Memory B cell (primary cell): ENCODE measurements at places on chromosomes 13 and 19.

DNA sequence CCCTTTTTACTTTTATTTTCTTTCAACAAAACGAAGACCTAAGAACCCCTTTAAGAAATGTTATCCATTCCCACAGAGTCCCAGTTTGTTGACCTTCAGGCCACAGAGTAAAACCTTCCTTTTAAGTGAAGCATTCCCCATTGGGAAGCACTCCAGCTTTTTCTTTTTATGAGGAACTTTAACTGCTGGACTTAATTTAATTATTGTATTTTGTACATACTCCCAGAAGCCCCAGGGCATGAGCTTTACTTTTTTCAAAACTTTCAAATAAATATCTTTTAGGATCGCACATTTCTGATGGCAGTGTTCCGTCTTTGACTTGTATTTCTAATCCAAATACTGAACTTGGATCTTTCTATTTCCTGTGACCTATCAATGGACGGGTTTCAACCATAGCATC lies 68.9 kb downstream of the ZIC5 start:
- no peak for DNase-seq

GRCh38 chr19:3333662-3334061 lies 32.7 kb upstream of the NFIC start:
- no peak for DNase-seq

DNA sequence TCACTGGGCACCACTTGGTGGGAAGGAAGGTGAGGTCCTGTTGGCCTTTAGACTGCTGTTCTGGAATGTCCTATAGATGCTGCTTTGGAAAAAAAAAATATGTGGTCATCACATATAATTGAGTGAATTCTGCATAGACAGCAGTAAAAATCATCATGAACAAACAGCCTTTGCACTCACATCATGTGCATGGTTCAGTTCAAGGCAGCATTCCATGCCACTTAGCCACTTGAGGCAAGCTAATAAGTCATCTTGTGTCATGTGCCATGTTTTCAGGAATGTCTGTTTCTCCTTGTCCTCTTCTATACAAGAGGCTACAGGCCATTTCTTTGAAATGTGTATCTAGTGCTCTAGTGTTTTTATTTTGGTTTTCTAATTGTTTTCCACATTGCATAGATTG lies 43.9 kb upstream of the TSC22D1 start:
- DNase-seq: no peak

GRCh38 chr13:35210261-35210660 lies 266.2 kb downstream of the MAB21L1 start:
- no peak for DNase-seq

- DNase-seq: no peak
Observed at GRCh38 chr19:10193790-10194499, 808 bp downstream of the DNMT1 start.

GRCh38 chr13:33932769-33933406 lies 114.9 kb downstream of the RFC3 start:
- no peak for DNase-seq

GRCh38 chr13:113204378-113204734 lies 4.1 kb downstream of the PCID2 start:
- no peak for DNase-seq

- no peak for DNase-seq
Observed at GRCh38 chr19:29145756-29146155, 67.2 kb downstream of the UQCRFS1 start.

GRCh38 chr13:53885997-53886396 lies 857.4 kb downstream of the OLFM4 start:
- no peak for DNase-seq

DNA sequence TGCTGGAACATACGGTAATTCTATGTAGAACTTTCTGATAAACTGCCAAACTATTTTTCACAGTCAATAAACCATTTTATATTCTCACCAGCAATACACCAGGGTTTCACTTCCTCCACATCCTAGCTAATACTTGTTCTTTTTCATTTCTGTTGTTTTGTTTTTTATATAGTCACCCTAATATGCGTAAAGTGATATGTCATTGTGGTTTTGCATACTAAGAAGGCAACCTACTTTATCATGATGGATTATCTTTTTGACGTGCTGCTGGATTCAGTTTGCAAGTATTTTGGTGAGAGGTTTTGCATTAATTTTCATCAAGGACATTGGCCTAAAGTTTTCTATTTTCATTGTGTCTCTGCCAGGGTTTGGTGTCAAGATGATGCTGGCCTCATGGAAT lies 1384.1 kb downstream of the UQCRFS1 start:
- no peak for DNase-seq

- no peak for DNase-seq
Observed at GRCh38 chr13:99347911-99348451, 40.8 kb upstream of the GPR183 start.

- no peak for DNase-seq
Observed at GRCh38 chr13:109425821-109426689, 360.3 kb downstream of the IRS2 start.

DNA sequence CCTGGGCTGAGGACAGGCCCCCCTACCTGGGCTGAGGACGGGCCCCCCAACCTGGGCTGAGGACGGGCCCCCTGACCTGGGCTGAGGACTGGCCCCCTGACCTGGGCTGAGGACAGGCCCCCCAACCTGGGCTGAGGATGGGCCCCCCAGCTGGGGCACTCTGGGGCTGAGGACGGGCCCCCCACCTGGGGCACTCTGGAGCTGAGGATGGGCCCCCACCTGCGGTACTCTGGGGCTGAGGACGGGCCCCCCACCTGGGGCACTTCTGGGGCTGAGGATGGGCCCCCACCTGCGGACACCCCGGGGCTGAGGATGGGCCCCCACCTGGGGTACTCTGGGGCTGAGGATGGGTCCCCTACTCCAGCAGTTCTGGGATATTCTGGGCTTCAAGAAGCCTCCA lies 65.5 kb downstream of the RASA3 start:
- no peak for DNase-seq

- DNase-seq: no peak
Observed at GRCh38 chr13:99695857-99696256, 194.6 kb downstream of the TM9SF2 start.

DNA sequence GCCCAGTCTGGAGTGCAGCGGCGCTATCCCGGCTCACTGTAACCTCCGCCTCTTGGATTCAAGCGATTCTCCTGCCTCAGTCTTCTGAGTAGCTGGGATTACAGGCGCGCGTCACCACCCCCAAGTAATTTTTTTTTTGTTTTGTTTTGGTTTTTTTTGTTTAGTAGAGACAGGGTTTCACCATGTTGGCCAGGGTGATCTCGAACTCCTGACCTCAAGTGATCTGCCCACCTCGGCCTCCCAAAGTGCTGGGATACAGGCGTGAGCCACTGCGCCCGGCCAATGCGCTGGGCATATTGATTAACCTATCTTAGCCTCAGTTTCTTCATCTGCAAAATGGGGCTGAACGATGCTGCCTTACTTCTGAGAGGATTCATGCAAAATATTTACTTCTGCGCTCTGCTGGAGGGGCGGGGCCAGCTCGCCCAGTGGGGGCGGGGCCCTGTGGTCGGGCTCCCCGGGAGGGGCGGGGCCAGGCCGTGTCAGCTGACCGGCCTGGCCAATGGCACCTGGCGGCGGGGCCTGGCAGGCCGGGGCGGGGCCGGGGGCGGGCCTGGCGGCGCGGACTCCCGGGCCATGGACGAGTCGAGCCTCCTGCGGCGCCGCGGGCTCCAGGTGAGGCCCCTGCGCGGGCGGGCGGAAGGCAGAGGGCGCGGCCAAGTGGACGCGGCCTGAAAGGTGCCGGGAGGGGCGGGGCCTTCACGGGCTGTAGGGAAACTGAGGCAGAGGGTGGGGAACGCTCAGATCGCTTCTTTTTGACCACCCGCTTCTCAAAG lies at the start of gene MAST3:
Gene MAST3 (plus strand): TSS at position 562 of the 776 bp plus-strand sequence. CDS start 15 bp downstream, at position 577.
- DNase-seq: peak; percentile 96

DNA sequence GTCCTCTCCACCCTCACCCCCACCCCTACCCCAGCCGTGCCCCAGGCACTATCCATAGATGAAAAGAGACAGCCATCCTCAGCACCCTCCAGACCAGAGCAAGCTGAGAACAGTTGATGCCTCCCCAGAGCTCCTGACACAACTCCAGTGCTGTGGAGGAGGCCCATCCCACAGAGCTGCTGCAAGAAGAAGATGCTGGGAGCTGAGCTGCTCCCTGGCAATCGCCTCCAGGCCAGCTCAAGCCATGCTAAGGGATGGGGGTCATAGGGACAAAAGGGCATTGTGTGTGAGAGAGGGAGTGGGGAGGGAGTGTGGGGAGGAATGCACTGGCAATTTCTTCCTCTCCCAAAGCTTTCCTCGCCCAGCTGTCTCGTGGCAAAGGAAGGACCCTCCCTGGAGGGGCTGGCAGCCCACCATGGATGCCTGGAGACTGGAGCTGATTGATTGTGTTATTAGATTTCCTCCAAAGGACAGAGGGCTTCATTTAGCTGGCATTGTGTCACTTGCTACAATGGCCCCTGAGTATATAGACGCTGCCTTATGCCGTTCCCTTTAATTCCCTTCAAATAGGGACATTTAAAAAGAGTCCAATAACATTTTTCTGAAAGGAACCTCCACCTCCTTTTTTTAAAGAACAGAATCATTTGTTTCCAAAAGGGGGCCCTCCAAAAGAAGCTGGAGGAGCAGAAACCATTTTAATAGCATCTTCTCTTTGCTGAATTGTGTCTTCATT lies 476.4 kb downstream of the FOXO1 start:
- DNase-seq: no peak

DNA sequence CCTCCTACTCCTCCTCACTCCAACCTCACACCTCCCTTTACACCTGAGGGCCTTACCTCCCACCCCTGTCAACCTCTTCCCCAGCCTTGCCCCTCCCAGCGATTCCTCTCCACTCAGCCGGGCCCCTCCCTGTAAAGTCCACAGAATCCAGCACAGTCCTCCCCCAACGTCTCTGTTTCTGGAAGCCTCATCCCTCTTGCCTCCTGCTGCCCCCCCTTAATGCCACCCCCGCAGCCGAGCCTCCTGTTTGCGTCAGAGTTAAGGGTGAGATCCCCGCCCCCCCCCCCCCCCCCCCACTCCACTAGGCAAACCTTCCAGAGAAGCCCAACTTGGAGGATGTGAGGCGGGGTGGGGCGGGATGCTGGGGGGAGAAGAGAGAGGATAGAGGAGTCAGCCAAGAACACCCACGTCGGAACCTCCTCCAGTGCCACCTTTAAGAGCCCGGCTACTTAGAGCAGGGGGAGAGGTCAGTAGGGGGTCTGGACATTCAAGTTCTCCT lies 2.1 kb downstream of the UNC13A start:
- no peak for DNase-seq

- no peak for DNase-seq
Observed at GRCh38 chr13:48401480-48401879, 11.4 kb downstream of the LPAR6 start.

GRCh38 chr19:51022526-51022925 lies 3.0 kb upstream of the KLK10 start:
- no peak for DNase-seq

DNA sequence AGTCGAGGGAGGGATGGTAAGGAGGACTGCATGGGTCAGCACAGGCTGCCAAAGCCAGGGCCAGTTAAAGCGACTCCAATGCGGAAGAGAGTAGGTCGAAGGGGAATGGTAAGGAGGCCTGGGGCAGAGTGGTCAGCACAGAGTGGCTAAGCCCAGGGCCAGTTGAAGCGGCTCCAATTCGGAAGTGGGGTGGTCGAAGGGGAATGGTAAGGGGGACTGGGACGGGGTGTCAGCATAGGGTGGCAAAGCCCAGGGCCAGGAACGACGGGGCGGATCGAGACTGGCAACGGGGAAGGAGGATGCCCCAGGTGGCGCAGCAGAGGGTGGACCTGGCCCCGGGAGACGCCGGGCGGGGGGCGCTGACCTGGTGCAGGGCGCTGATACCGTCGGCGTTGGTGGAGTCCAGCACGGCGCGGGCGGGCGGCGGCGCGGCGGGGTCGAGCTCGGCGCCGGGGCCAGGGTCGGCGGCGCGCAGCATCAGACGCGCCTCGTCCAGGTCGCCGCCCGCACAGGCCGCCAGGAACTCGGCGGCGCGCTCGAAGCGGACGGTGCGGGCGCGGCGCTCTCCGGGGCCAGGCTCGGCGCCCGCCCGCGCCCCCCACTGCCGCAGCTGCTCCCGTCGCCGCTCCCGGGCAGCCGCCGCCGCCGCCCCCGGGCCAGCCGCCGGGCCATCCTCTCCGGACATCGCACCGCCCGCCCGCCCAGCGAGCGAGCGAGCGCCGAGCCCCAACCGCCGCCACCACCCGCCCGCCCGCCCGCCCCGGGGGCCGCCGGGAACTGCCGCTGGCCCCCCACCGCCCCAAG lies at the start of gene PPP1R12C:
Gene PPP1R12C (minus strand): TSS at position 779 of the 804 bp plus-strand sequence. CDS start 94 bp downstream, at position 685.
- DNase-seq: no peak

- DNase-seq: no peak
Observed at GRCh38 chr19:50003810-50004419, 21.3 kb downstream of the VRK3 start.

GRCh38 chr13:99218969-99219368 lies 18.3 kb downstream of the UBAC2 start:
- no peak for DNase-seq

DNA sequence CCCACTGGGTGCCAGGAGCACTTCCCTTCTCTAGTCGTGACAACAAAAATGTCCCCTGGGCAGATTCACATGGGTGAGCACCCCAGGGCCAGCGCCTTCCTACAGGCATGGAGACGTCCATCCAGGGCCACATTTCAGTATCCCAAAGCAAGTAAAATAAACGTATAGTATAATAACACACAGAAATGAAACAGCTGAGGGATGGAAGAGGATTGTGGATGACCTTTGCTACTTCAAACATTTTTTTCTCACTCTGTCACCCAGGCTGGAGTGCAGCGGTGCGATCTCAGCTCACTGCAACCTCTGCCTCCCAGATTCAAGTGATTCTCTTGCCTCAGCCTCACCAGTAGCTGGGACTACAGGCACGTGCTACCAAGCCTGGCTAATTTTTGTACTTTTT lies 28.2 kb downstream of the CILP2 start:
- no peak for DNase-seq

GRCh38 chr19:31943191-31943661 lies 402.2 kb upstream of the ZNF507 start:
- no peak for DNase-seq

DNA sequence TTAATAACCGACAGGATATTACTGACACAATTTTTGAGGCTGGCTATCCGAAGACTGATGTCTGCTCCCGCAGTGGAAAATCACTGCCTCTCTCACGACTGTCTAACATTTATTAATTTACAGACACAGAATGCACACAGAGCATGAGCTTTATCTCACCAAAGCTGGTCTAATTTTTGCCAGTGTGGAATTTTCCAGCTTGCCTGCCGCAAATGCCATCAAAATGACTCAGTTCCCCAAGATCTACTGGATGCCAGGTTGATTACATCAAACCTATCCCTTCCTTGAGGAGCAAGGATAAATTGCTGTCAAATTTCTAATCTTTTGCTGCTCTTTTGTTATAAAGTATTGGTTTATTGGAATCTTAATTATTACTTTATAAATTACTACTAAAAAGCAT lies 1775.1 kb upstream of the PCDH20 start:
- no peak for DNase-seq

GRCh38 chr13:99075268-99076191 lies 97.7 kb upstream of the DOCK9 start:
- DNase-seq: no peak

DNA sequence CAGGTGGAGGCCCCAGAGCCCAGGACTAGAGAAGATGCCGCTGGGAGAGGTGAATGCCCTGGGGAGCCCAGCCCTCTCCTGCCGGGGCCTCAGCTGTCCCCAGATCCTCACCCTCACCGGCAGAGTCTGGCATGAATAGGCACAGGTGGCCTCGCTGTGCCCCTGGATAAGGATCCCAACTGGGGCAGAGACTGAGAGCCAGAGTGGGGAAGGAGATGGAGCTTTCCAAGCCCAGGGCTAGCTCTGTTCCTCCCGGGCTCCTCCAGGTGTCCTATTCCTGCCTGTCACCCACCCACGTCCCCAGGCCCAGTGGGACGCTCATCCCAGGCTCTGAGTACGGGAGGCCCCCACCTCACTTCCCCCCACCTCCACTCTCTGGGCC lies 16.5 kb downstream of the PRR36 start:
- DNase-seq: no peak

- DNase-seq: no peak
Observed at GRCh38 chr13:94028650-94029049, 450.8 kb downstream of the DCT start.
